PC-3 (cell line): ENCODE measurements at places on chromosomes 6 and 20.

GRCh38 chr6:153412519-153412918 is 281.4 kb upstream of the RGS17 start:
- DNase-seq = peak; percentile 35

- DNase-seq = no peak
Measured at GRCh38 chr6:83962582-83962981, 71.0 kb upstream of the MRAP2 start.

- DNase-seq = no peak
Measured at GRCh38 chr6:111849298-111849697, 24.0 kb downstream of the FYN start.

- peak; percentile 41 for DNase-seq
Measured at GRCh38 chr6:36679043-36679833, 724 bp downstream of the CDKN1A start.

DNA sequence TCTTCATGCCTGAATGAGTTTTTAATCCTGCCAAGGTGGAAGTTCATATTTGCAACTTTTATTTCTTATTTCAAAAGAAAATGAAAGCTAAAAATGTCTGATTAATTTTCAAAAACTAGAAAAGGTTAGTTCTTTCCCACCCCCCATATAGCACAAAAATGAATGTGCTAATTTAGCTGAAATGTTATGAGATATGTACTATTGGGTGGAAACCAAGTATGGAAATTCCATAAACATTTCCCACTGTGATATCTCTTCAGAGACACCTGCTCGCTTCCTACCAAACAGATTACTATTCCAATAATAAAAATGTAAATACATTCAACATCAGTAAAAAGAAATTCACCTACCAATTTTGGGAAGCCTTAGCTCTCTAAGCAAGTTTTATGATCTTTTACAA is 678.6 kb upstream of the ID4 start:
- no peak for DNase-seq

- DNase-seq = no peak
Measured at GRCh38 chr6:153814136-153814535, 224.9 kb upstream of the OPRM1 start.

DNA sequence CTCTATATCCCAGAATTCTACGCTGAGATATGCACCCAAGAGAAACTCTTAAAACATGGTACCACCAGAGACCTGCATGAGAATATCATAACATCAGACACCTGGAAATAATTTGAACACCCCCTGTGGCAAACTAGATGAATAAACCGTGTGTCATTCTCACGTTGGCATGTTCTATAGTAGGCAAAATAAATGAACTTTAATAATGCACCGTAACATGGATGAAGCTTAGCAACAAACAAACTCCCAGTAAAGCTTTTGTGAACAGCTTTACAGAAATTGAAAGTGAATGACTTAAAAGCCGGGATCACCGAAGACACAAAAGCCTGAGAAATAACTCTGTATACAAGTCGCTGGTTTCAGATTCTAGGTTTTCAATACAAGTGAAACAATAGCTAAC is 1166.8 kb upstream of the CITED2 start:
- DNase-seq = no peak

GRCh38 chr20:51376111-51376510 is 166.4 kb downstream of the NFATC2 start:
- no peak for DNase-seq

- peak; percentile 93 for DNase-seq
Measured at GRCh38 chr20:34579191-34579978, 20.9 kb downstream of the MAP1LC3A start.

DNA sequence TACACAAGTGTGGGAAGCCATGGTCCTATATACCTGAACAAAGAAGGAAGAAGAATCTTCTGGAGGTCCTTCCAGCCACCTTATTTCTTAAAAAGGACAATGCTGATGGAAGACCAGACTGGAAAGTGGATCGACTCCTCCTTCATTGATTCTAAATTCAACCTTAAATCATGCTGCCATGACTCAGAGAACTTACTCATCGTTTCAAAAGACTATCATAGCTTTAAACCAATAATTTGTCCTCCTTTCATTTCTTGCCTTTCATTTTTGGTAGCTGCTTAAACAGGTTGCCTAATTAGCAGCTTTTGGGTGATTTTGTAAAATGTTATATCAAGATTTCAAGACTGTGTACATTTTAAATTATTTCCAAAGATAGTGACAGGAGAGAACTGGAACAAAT is 60.8 kb downstream of the RTN4IP1 start:
- peak; percentile 37 for DNase-seq

- no peak for DNase-seq
Measured at GRCh38 chr20:9398882-9399281, 115.5 kb upstream of the LAMP5 start.

- DNase-seq = no peak
Measured at GRCh38 chr6:111978532-111979149, 75.3 kb upstream of the CCN6 start.

DNA sequence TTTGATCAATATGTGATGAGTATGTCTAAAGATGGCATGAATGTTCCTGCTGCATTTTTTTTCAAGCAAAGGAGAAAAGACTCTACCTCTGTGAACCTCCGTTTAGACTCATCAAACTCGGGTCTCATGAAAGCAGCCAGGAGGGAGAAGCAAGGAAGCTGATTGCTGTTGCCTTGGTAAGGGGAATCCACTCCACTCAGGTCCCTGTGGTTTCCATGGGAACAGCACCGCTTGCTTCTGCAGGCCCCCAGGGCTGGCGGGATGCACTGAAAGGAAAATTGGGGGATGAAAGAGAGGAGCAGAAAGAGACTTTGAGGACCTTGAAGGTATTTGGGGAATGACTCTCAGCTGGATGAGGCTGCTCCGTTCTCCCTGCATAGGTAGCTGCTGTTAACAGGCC is 249.6 kb upstream of the RIN2 start:
- DNase-seq = no peak

DNA sequence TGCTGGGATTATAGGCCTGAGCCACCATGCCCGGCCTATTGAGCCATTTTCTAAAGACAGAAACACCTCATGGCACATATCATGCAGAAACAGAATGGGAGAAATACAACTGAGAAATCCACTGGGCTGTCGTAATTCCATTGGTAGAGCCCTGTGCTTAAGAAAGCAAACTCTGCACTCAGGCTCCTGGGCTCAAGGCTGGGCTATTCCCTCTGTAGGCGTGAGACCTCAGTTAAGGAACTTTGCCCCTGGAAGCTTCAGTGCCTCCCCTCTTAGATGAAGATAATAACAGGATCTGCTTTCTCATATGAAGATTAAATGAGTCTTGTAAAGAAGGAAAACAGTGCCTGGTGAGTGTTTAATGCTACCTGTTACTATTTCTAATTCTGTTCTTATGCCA is 120.3 kb downstream of the PXDC1 start:
- no peak for DNase-seq
